ENCODE measurements at places on chromosomes 16 and 17. TPM values are rescaled to one million over a fixed set of nuclear protein-coding genes. Genes with fewer than 3 reads are reported as not detected.
A peak's percentile ranks its signal among the peaks of the same experiment; 100 is the strongest.

Gene HOXB5
- not detected for total RNA-seq

Gene KRT16
- 5.9 TPM for total RNA-seq

Gene RHBDL3
- 0.10 TPM for total RNA-seq

Gene PYY
- total RNA-seq, result not detected

Gene B3GNT9
- 39.9 TPM for total RNA-seq

Gene LPO
- not detected for total RNA-seq

Gene TMEM235
- total RNA-seq, result not detected

DNA sequence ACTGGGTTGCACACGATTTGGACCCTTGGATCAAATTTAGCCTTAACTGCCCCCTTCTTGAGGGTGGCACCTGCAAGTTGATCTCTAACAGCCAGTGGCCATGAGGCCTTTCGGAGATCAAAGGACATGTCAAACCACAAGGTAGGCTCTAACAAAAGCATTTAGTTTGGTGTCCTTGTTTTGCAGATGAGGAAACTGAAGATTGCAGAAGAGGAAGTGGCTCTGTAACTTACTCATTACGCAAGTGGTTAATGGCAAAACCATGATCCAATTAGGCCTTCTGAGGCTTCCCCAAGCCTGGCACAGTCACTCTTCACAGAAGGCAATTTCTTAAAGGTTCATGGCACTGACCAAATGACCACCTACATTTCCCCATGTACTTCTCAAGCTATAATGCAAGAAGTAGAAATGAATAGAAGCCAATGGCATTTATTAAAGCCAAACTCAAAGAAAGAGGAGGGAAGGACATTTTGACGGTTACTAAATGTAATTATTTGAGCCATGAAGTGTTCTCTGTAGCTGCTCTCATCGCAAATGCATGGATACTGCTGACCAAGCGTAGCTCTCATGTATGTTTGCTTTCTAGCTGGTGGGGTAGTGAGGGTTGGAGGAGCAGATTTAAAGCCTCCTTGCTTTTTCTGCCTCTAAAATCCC is 32.8 kb upstream of the ABCC12 start:
- DNase-seq, result no peak

- no peak for DNase-seq
Observed at GRCh38 chr16:82542714-82543113, 84.1 kb upstream of the CDH13 start.

DNA sequence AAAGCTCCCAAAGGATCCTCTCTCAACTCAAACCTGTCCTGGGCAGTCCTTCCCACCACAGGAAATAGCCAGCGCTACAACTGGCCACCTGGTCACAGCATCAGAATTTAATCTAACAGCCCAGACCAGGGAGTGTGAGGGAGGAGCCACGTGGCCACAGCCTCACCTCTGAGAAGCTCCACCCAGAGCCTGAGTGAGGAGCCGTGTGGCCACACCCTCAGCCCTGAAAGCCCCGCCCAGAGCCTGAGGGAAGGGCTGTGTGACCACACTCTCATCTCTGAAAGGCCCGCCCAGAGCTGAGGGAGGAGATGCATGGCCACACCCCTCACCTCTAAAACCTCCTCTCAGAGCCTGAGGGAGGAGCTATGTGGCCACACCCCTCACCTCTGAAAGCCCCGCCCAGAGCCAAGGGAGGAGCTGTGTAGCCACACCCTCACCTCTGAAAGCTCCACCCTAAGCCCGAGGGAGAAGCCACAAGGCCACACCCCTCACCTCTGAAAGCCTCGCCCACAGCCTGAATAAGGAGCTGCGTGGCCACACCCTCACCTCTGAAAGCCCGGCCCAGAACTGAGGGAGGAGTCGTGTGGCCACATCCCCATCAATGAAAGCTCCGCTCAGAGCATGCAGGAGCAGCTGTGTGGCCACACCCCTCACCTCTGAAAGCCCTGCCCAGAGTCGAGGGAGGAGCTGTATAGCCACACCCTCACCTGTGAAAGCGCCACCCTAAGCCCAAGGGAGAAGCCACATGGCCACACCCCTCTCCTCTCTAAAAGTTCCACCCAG is 28.6 kb downstream of the SLC38A8 start:
- no peak for DNase-seq

DNA sequence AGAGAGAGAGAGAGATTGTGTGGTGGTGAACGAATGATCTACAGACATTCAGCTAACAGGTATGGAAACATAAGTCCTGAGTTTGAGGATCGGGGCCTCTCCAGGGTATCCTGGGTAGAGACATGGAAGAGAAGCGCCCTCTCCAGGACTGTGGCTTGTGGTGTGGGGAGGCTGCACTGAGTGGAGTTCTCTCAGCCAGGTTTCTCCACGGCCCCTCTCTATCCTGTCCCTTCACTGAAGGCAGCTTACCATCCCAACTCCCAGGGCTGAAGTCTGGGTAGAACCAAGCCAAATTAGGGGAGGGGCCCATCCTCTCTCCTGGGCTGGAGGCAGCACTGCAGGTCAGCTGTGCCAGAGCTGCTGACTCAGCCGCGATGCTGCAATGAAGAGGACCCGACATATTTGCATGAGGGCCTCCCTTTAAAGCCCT is 6.2 kb downstream of the C1QL1 start:
- no peak for DNase-seq

DNA sequence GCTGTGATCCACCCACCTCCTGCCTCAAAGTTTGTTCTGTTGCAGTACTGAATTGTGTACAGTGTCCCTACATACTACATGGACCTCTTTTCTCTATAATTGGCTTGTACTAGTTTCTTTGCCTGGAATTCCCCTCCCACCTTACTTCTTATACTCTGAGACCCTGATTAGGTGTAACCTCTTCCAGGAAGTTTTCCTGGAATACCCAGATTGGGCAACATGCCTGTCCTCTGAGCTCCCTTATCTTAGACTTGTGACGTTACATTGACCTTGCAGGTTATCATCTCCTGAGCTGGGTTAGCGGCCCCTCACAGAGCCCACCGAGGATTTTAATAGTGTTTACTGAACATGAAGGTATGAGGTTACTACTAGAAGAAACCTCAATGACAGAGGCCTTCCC is 237.0 kb downstream of the ZNF423 start:
- DNase-seq, result no peak

DNA sequence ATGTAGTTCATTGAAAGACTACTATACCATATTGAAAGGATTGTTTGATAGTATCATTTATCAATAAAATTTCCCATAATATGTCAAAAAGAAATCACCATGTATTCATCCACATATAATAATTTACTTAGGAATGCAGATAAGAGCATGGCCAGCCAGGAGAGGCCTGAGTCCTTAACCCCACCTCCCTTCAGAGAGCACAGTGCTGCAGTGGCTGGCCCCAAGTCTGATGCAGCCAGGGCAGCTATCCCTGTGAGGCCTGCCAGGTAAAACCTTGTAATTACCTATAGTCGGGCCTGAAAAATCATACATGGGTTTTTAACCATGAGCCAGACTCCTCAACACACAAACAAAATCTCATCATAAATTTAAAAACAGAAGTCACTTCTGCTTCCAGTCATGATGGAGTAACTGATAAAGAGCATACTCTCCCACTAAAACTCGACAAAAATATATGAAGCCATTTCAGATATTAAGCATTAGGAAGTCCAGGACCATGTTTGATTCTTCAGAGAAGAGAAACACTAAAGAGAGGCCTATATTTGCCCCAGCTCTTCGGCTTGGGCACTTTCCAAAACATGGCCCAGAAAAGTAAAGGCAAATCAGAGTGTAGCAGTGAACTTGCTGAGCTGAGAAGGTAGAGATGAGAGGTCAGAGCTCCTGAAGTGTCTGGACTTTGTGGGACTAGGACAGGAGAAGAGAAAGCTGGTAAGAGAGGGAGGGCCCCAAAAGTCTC is 40.9 kb upstream of the CCNF start:
- no peak for DNase-seq

GRCh38 chr17:73227944-73228343 is 33.7 kb downstream of the CPSF4L start:
- no peak for DNase-seq

GRCh38 chr16:76329106-76329505 is 51.9 kb downstream of the CNTNAP4 start:
- no peak for DNase-seq

DNA sequence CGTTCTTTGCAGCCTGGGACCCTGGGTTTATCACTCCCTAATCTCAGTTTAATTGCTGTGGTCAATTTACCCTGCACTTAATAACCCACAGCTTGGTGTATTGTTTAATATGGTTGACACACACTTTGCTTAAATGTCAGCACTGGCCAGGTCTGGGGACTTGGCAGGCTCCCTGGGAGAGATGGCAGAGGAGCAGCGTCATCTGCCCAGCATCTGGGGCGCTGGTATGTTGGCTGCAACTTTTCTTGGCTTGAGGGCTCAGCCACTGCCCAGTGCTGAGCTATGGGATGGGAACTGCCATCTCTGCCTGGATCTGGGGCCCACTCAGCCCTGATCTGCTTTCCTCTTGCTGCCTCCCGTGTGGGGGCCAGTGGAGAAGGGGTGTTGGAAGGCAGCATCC is 115.7 kb upstream of the IRX3 start:
- no peak for DNase-seq

DNA sequence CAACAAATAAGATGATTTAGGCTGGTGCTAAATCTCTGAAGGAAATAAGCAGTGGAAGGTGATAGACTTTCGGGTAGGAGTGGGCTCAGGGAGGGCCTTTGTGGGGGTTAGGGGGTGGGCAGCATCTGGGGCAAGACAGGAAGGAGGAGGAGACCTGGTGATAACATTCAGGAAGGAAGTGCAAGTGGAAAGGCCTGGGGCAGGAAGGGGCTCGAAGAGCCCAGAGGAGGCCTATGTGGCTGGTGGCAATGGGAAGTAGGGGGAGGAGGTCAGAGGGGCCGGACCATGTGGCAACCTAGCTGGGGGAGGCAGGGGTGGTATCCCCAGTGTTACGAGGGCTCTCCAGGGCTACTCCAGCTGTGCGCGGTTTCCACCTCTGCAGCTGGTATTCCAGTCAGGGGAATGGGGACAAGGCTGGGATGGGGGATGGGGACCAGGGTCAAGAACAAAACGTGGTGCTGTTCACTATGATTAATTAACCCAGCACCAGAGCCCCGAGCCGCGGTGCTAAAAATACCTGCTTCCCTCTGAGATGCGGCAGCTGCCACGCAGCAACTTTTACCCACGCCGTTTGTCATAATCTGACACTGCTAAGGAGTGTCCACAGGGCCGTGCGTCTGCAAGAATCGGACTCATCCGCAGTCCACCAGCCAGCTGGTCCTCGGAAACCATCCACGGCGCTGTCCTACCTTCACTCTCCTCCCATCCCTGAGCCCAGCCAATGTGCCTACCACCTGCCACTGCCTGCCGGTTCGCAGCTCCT is 5.2 kb upstream of the CCDC182 start:
- no peak for DNase-seq

DNA sequence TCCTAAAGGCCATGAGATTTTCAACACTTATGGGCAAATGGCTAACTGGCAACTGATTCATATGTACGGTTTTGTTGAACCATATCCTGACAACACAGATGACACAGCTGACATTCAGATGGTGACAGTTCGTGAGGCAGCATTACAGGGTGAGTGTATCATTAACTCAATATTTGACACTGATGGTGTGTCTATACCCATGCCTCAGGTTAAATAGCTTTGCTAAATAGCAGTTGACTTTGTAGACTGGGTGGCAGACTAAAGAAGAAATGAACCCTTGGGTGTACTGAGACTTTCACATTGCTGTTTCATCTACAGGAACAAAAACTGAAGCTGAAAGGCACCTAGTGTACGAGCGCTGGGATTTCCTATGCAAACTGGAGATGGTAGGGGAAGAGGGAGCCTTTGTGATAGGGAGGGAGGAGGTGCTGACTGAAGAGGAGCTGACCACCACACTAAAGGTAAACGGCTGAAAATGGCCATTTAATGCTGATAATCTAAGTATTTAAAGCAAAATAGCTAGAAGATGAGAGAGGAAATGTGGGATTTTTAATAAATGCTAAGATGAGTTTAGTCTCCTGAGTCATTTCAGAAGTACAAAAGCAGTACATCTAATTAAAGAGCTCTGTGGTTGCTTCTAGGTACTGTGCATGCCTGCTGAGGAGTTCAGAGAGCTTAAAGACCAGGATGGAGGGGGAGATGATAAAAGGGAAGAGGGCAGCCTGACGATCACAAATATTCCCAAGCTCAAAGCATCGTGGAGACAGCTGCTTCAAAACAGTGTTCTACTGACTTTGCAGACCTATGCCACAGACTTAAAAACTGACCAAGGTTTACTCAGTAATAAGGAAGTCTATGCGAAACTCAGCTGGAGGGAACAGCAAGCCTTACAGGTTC is 3.0 kb downstream of the SETD6 start:
- DNase-seq, result no peak

GRCh38 chr16:87326151-87326571 is 9.0 kb upstream of the C16orf95 start:
- peak; percentile 76 for DNase-seq

DNA sequence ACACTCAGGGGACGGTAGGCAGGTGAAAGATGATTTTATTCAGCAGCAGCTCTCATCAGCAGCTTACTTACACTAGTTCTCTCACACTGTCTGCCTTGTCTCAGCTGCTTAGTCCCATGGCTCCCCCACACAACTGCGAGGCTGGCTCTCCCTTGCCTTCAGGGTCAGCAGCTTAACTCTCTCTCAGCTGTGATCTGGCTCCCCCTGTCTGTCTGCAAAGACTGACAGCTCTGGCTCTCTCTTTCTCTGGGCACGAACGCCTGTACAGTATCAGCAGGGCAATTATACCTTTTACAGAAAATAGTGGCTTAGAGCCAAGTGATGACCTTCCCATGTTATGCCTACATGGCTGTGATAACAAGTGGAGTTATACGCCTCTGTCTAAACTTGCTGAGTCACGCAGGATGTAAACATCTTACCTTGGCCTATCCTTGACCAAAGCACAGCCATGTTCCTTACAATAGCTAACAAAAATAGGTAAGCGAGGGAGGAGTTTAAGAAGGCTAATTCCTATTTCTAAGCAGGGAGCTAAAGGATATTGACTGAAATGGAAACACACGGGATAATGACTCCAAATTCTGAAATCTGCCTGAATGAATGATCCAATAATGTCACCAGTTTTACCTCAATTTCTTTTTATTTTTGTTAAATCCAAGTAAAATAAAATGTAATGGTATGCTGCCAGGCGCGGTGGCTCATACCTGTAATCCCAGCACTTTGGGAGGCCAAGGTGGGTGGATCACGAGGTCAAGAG is 1.1 kb upstream of the NDUFAB1 start:
- DNase-seq, result no peak

DNA sequence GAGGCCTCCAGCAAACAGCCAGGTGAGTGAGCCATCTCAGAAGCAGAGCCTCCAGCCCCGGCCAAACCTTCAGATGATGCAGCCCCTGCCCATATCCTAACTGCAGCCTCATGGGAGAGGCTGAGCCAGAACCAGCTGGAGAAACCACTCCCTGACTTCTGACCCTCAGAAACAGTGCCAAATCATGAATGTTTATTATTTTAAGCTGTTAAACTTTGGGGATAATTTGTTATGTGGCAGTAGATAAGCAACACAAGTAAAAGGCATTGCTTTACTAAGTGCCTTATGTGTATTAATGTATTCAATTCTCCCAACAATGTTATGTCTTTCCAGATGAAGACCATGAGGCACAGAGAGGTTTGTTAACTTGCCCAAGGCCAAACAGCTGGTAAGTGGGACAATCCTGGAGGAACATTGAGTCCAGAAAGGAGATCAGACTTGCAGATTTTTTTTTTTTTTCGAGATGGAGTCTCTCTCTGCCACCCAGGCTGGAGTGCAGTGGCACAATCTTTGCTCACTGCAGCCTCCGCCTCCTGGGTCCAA is 59.6 kb downstream of the SOCS1 start:
- DNase-seq, result no peak

Measured in chondrocyte (in vitro differentiated cells).